Stimulated activated naive CD4-positive, alpha-beta T cell (primary cell): ENCODE measurements at places on chromosomes 4 and X.

GRCh38 chr4:14345356-14345775, 656.9 kb upstream of the CPEB2 start:
- no peak for DNase-seq

DNA sequence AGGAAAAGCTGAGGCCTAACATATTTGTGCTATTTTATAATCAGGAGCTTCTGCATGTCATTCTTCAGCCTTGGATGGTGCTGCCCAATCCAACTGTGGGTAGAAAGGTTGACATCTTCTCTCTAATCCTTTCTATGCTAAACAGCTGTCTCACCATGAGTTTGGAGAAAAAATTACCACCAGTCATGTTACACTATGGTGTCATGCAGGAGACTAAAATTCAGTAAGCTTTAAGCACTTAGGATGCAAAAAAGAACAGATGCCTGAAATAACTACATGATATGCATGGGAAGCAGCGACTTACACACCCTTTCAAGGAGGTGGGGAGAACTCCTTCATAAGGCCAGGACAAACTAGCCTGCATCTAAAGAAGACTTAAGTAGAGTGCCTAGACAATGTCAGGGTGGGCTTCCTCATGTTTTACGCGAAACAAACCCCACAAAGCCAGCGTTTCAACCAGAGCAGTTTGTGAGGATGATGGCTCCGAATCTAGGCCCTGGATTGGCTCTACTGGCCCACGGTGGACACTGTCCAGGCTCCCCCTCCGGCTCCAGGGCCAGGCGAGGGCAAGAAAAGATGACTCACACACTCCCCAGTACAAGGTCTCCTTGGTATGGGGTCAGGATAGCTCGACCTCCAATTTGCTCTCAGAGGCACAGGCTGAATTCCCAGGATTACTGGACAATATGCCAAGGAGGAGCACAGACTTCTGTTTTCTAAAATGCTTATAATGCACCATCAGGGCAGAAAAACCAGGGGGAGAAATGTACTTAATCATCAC, 45.1 kb downstream of the STX18 start:
- no peak for DNase-seq

DNA sequence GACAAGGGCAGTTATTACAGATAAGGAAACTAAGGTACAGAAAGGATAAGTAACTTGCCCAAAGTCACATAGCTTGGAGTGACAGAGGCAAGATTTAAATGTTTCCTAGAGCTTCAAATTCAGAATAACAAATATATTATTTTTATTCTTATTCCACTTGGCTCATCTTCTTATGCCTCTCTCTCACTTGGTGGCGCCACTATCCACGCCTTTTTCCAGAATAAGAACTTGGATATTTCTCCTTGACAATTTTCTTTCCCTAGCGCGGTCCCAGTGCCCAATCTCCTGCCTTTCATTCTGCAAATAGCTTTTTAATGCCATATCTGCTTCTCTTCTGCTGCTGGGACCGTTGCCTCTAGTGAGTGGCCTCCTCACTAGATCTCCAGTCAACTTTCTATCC, 78.5 kb downstream of the MSN start:
- no peak for DNase-seq

DNA sequence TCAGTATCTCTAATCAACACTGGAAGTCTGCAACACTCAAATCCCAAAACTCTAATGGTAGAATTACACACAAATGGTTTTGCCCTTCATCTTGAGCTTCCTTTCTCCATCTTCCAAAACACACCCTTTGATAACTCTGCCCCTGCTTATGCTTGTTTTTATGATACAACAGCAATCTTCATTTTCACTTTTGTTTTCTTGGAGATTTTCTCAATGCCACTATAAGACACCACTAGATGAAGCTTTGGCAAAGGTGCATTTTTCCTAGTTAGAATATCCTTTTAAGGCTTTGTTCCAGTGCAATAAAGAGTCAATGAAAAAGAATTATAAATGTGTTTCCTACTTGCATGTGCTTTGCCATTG, 472.4 kb upstream of the NWD2 start:
- no peak for DNase-seq

DNA sequence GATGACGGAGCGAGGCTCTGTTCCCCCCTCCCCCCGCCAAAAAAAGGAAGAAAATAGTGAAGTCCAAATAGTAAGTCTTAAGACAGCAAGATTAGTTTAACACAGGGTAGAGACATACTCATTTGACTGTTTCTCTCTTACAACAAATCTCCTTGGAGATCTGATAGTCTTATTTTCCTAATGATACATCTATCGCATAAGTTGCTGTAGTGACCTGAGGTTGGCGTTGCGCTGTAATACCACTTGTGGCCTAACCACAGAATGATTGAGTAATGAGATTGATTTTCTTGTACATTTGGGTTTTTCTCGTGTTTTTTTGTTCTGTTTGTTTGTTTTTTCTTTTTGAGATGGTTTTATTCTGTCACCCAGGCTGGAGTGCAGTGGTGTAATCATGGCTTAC, 27.2 kb downstream of the OCIAD1 start:
- no peak for DNase-seq
